Vein endothelial cell (primary cell): ENCODE measurements at places on chromosomes 13 and 19. TPM values are rescaled to one million over a fixed set of nuclear protein-coding genes. Genes with fewer than 3 reads are reported as not detected.

The SACS gene
- 89.3 and 103 TPM in 2 replicates for total RNA-seq

The CLIP3 gene
- total RNA-seq, result 4.0 and 5.6 TPM in 2 replicates

The ZNF547 gene
- 1.6 and 2.9 TPM in 2 replicates for total RNA-seq

The FFAR3 gene
- total RNA-seq, result not detected in 2 replicates

The KLC3 gene
- 0.33 TPM in 1 of 2 replicates, not detected in the other for total RNA-seq
